ENCODE measurements at places on chromosomes 4 and X. TPM values are rescaled to one million over a fixed set of nuclear protein-coding genes. Genes with fewer than 3 reads are reported as not detected.
A peak's percentile ranks its signal among the peaks of the same experiment; 100 is the strongest.

- H3K4me1 ChIP-seq = no peaks in the 10 kb centered on the region
- H3K27me3 ChIP-seq = no peaks in the 10 kb centered on the region
Observed at GRCh38 chrX:96579252-96579651, 105.4 kb upstream of the DIAPH2 start.

- H3K27me3 ChIP-seq = peaks cover 6% of the 10 kb centered on the region
- H3K36me3 ChIP-seq = no peaks in the 10 kb centered on the region
- H3K4me3 ChIP-seq = no peak overlapping the region
- peaks cover 37% of the 10 kb centered on the region for H3K4me1 ChIP-seq
Observed at GRCh38 chr4:99811850-99812249, 4.8 kb upstream of the DAPP1 start.

DNA sequence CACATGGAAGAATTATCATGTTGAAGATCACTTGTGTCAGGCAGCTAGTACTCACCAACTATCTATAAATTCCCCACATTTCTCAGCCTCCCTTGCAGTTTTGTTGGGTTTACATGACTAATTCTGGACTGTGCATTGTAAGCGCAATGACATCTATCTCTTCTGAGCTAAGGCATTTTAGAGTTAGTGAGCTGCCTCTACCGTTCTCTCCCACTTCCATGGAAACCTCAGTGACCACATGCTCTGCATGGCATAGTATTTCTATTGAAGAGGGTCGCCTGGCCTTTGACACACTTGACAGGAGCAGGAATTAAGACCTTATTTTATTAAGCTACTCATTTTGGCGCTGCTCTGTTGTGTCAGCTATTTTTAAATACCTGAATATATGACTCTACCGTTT, 67.5 kb upstream of the NPY2R start:
- no peaks in the 10 kb centered on the region for H3K4me1 ChIP-seq
- H3K4me3 ChIP-seq = no peak overlapping the region
- no peak overlapping the region for H3K27ac ChIP-seq
- no peaks in the 10 kb centered on the region for H3K27me3 ChIP-seq
- no peak for DNase-seq

- no peaks in the 10 kb centered on the region for H3K36me3 ChIP-seq
- H3K4me1 ChIP-seq = no peaks in the 10 kb centered on the region
- peaks cover 5% of the 10 kb centered on the region for H3K27me3 ChIP-seq
Observed at GRCh38 chr4:150135134-150135772, 57.0 kb downstream of the DCLK2 start.

- no peak overlapping the region for H3K27ac ChIP-seq
- no peak for DNase-seq
- no peak overlapping the region for H3K4me3 ChIP-seq
- H3K4me1 ChIP-seq = no peaks in the 10 kb centered on the region
- H3K27me3 ChIP-seq = no peaks in the 10 kb centered on the region
Observed at GRCh38 chr4:142923619-142924018, 77.5 kb upstream of the INPP4B start.

GRCh38 chrX:19811807-19812604, 75.4 kb downstream of the SH3KBP1 start:
- peak overlapping the region; percentile 71 for H3K27ac ChIP-seq
- H3K4me1 ChIP-seq = peaks cover 75% of the 10 kb centered on the region
- no peak for DNase-seq
- H3K36me3 ChIP-seq = peaks cover 17% of the 10 kb centered on the region
- no peak overlapping the region for H3K4me3 ChIP-seq

The ARX gene
- total RNA-seq = not detected

DNA sequence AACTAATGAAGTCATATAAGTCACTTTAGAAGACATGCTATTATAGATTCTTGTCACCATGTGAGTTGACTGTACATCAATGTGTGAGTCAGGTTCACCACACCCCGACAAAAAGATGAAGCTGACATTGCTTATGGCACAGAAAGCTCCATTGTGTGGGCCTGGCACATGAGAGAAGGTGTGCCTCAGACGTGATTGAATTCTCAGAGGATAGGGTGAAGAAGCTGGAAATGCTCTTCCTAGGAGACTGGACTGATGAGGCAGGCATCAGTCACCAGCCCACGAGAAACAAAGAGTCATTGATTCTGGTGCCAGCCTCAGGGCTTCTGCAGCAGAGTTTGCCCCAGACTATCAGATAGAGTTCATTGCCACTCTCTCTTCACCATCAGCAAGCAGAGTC, 35.9 kb upstream of the LRAT start:
- no peaks in the 10 kb centered on the region for H3K4me1 ChIP-seq
- no peaks in the 10 kb centered on the region for H3K27me3 ChIP-seq
- H3K4me3 ChIP-seq = no peak overlapping the region

The NPY1R gene
- not detected for total RNA-seq

- H3K4me3 ChIP-seq = no peak overlapping the region
- H3K27ac ChIP-seq = no peak overlapping the region
- no peak for DNase-seq
- no peaks in the 10 kb centered on the region for H3K27me3 ChIP-seq
- no peaks in the 10 kb centered on the region for H3K4me1 ChIP-seq
Observed at GRCh38 chr4:172740434-172740833, 428.2 kb upstream of the GALNT7 start.

GRCh38 chrX:13742397-13743176, 8.0 kb downstream of the OFD1 start:
- no peaks in the 10 kb centered on the region for H3K27me3 ChIP-seq
- peak; percentile 26 for DNase-seq
- peak overlapping the region; percentile 58 for H3K4me3 ChIP-seq
- H3K4me1 ChIP-seq = peaks cover 25% of the 10 kb centered on the region
- peaks cover 33% of the 10 kb centered on the region for H3K36me3 ChIP-seq
- H3K27ac ChIP-seq = peak overlapping the region; percentile 81

- no peak overlapping the region for H3K4me3 ChIP-seq
Observed at GRCh38 chr4:62474802-62475201, 1274.7 kb downstream of the ADGRL3 start.

GRCh38 chr4:22170353-22170752, 221.8 kb upstream of the KCNIP4 start:
- H3K27ac ChIP-seq = no peak overlapping the region
- DNase-seq = no peak
- H3K36me3 ChIP-seq = no peaks in the 10 kb centered on the region
- no peaks in the 10 kb centered on the region for H3K27me3 ChIP-seq
- H3K4me3 ChIP-seq = no peak overlapping the region
- no peaks in the 10 kb centered on the region for H3K4me1 ChIP-seq

GRCh38 chrX:19739683-19740082, 147.7 kb downstream of the SH3KBP1 start:
- H3K4me3 ChIP-seq = no peak overlapping the region
- no peaks in the 10 kb centered on the region for H3K27me3 ChIP-seq
- peak overlapping the region; percentile 64 for H3K27ac ChIP-seq

DNA sequence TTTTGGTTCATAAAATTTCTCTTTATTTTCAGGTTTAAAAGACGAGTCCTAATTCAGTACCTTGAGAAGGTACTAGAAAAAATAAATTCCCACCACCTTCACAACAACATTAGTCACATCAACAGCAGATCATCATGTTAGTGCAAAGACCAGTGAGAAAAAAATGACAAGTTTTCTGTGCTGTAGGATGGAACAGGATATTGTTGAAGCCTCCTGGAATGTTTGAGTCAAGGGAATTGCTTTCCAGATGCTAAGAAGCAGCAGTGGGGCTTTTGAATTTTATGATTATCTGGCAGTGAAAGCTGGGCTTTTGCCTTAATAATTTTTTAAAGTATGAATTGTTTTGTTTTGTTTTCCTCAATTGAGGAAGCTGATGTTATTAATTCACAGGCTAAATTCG, 61.0 kb downstream of the INTS6L start:
- DNase-seq = no peak
- no peak overlapping the region for H3K4me3 ChIP-seq
- no peaks in the 10 kb centered on the region for H3K27me3 ChIP-seq
- H3K36me3 ChIP-seq = peaks cover 35% of the 10 kb centered on the region

The STARD8 gene
- total RNA-seq = 0.34 TPM

DNA sequence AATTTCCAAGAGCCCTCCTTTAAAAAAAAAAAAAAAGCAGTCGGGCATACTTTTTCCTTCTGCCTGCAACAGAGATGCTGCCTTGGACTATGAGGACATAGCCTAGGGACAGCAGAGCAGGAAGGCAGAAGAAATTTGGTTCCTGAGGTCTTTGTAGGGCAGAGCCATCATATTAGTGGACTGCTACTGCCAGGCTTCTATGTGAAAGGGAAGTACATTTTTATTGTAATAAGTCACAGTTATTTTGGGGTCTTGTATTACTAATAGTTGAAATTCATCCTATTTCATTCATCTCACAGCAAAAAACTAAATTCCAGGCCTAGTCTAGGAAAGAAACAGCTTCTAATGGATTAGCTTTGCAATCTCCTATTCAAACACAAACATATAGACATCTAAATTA, 211.2 kb downstream of the NSUN7 start:
- no peak overlapping the region for H3K4me3 ChIP-seq
- H3K36me3 ChIP-seq = no peaks in the 10 kb centered on the region
- no peak for DNase-seq
- H3K4me1 ChIP-seq = no peaks in the 10 kb centered on the region
- H3K27me3 ChIP-seq = no peaks in the 10 kb centered on the region
- no peak overlapping the region for H3K27ac ChIP-seq

GRCh38 chr4:121064482-121064881, 7.9 kb downstream of the NDNF start:
- H3K4me3 ChIP-seq = no peak overlapping the region
- H3K27me3 ChIP-seq = peaks cover 24% of the 10 kb centered on the region
- no peak overlapping the region for H3K27ac ChIP-seq
- no peaks in the 10 kb centered on the region for H3K36me3 ChIP-seq
- DNase-seq = no peak

- H3K27me3 ChIP-seq = peaks cover 3% of the 10 kb centered on the region
- no peaks in the 10 kb centered on the region for H3K4me1 ChIP-seq
- no peak for DNase-seq
- H3K4me3 ChIP-seq = no peak overlapping the region
- no peaks in the 10 kb centered on the region for H3K36me3 ChIP-seq
Observed at GRCh38 chr4:10715696-10716095, 31.1 kb upstream of the CLNK start.

GRCh38 chrX:100611951-100612350, 24.7 kb downstream of the TSPAN6 start:
- H3K4me1 ChIP-seq = peaks cover 2% of the 10 kb centered on the region
- H3K27ac ChIP-seq = no peak overlapping the region
- H3K27me3 ChIP-seq = peaks cover 5% of the 10 kb centered on the region
- H3K36me3 ChIP-seq = no peaks in the 10 kb centered on the region
- DNase-seq = no peak

- H3K27me3 ChIP-seq = peaks cover 11% of the 10 kb centered on the region
- no peak overlapping the region for H3K4me3 ChIP-seq
- DNase-seq = no peak
- H3K4me1 ChIP-seq = peaks cover 10% of the 10 kb centered on the region
- no peaks in the 10 kb centered on the region for H3K36me3 ChIP-seq
Observed at GRCh38 chrX:10173331-10173900, 16.6 kb downstream of the CLCN4 start.

The LRP2BP gene
- total RNA-seq = 1.3 TPM
